ENCODE measurements at places on chromosomes 16 and 17.

DNA sequence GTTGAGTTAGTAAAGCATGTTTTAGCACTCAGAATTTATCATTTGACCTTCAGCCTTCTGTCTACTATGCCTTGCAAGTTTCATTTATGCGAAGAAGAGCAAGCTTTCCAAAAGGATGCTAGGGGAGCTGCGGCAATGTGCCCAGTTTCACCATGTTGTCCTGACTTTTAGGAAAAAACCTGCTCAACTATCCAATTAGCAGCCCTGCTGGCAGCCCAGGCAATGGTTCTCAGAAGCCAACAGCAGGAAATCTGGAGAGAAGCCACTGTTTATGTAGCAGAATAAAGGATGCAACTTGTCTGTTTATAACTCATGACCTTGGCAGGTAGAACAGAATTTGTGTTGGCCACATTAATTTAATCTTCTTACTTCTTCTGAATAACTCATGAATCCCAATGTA is 230.8 kb downstream of the ABCC12 start:
- no peak for DNase-seq

DNA sequence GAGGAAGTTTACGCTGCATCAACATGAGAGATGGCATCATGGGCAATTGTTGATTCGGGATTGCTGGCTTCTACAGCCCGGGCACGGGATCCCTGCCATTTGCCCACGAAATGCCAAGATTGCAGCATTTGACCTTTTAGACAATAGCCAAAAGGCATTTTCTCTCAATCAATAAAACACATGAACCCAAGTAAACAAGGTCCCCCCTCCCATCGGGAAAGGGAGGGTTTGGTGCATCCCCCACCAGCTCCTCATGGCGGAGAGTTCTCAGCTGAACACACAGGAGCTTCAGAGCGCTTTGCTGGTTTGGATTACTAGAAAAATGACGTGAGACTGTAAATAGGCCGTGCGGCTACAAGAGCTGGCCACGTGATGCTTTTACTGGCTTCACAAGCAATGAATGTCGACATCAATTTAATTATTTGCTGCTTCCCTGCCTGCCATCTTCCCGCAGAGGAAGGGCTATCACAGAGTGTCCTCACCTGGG is 147.6 kb downstream of the C16orf95 start:
- DNase-seq, result no peak

DNA sequence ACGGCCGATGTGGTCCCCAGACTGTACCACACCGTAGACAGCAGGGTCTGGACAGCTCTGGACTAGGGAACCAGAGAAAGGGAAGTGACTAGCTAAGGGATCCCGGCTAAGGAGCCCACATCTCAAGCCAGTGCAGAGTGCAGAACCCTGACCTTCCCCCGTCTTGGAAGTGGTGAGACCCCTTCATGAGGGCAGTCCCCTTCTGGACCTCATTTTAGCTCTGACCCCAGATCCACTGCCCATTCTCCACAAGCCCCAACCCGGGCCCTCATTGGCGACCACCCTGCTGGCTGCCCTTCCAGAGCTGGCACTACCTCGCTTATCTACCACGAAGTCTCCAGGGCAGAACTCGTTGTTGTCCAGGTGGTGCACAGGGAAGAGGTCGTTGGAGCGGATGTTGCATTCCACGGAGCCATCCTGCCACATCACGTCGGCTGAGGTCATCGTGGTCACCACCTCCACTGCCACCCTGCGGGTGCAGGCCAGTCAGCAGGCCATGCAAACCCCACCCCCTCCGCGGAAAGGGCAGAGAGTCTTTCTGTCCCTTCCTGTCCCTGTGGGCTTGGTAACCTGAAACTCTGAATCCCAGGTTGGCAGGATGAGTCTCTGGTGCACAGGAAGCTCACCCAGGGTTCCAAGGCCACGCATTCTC is 14.2 kb downstream of the SPHK1 start:
- DNase-seq, result no peak

GRCh38 chr16:26015776-26016175 is 324.0 kb downstream of the HS3ST4 start:
- DNase-seq, result no peak

DNA sequence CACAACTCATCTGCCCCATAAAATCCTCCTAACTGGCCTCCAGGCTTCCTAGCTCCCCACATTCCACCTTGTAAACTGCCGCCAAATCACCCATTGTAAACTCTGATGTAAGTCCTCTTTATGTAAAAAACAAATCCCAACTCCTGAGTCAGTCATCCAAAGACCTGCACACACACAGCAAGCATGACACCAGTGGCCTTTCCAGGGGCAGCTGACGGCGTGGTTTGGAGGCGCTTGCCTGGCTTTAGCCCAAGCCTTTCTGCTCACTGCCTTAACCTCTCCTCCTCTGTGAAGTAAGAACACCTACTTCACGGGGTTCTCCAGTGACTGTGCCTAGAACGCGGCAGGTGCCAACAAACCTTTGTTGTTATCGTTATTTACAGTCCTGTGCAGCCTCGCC is 14.0 kb downstream of the UBE2O start:
- no peak for DNase-seq

DNA sequence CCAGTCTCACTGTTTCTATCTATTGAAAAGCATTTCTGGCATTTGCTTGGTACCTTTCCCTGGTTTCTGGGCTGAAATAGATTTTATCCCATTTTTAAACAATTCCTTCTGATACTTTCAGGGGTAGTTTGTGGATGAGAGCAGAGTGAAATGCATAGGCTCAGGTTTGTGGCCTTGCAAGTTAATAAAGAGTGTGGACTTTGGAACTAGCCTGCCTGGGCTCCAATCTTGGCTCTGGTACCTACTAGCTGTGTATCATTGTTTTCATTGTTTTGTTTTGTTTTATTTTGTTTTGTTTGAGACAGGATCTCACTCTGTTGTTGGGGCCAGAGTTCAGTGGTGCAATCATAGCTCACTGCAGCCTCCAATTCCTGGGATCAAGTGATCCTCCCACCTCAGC is 175.5 kb downstream of the PRKCB start:
- no peak for DNase-seq

DNA sequence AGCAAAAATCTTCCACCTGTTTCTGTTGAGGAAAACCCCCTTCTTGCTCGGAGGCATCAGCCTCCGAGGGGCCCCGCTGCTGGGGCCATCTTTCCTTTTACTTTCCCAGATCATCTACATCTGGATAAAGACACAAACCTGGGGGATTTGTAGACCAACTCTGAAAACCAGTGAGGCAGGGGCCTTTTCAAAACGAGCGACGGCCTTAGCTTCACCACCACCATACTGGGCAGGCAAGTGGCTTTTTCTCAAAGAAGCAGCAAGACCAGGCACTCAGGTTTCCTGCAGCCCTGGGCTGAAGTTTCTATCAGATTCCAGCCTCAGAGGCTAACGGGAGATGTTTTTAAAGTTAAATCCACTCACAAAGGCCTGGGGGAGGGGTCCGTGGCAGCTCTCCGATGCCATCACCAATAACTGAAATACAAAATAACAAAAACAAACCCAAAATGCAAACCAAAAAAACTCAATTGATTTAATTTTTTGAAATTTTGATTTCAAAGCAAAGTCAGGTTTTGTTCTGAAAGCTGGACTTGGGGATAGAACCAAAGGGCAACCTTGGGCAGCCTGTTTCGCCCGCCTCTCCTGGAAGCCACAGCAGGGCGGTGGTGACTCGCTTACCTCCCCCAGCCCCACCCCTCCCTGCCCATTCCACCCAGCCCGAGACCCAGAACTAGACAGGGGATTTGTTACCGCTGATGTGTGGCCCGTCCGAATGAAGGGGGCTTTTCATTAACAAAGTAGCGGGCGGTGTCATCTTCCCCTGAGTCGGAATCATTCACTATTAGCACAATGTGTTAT is 55.8 kb downstream of the SALL1 start:
- no peak for DNase-seq

- DNase-seq, result no peak
Measured at GRCh38 chr17:74919440-74920305, 3.4 kb downstream of the USH1G start.

GRCh38 chr16:11310997-11311561 is 29.9 kb upstream of the PRM1 start:
- no peak for DNase-seq

DNA sequence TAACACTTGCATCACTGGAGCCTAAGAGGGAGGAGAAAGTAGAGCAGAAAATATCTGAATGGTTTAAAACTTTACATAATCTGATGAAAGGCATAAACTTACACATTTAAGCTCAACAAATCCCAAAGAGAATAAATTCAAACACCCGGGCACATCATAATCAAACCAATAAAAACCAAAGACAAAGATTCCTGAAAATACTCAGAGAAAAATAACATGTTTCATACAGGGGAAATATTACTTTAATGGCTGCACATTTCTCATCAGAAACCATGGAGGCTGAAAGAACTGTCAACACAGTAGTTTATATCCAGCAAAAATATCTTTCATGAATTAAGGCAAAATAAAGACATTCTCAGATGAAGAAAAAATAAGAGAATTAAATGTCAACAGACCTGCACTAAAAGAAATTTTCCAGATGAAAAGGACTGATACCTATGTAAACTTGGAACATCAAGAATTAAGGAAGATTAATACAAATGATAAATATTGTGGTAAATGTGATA is 34.2 kb downstream of the C16orf87 start:
- DNase-seq, result no peak

DNA sequence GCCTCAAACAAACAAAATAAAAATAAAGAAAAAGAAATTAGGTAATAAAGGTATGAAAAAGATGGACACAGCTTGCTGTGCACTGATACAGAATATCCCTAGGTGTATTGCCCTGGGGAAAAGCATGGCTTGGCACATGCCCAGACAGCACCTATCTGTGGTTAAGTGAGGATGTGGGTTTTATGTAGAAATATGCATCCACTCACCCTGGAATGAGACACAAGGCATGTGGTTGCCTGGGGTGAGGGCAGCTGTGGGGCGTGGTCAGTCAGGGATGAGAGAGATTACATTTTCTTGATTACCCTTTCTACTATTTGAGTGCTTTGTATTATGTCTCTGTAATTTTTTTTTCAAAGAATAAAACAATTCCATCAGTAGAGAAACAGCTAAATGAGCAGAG is 6.9 kb downstream of the PLLP start:
- DNase-seq, result no peak

GRCh38 chr17:78798695-78799559 is 16.9 kb upstream of the CYTH1 start:
- no peak for DNase-seq

DNA sequence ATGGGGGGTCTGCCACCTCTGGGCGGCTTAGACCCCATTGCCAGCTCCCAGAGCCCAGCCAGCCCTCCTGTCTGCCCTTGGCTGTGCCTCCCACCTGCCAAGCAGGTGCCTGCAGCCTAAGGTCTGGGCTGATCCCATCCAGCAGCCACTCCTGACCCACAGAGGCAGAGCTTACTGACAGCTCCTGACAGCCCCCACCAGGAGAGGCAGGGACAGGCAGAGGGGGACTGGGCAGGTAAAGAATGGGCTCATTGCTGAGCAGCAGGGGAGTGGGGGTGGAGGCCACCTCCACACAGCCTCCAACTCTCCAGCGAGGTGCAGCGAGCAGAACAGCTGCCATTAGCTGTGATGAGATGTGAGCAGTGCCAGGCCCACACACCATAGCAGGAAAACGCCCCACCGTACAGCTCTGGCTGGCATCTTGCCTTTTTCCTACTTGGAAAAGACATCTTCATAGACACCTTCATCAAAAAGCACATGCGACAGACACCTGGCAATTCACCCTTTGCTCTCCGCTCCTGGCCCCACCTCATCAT is 164.4 kb downstream of the C16orf78 start:
- no peak for DNase-seq

DNA sequence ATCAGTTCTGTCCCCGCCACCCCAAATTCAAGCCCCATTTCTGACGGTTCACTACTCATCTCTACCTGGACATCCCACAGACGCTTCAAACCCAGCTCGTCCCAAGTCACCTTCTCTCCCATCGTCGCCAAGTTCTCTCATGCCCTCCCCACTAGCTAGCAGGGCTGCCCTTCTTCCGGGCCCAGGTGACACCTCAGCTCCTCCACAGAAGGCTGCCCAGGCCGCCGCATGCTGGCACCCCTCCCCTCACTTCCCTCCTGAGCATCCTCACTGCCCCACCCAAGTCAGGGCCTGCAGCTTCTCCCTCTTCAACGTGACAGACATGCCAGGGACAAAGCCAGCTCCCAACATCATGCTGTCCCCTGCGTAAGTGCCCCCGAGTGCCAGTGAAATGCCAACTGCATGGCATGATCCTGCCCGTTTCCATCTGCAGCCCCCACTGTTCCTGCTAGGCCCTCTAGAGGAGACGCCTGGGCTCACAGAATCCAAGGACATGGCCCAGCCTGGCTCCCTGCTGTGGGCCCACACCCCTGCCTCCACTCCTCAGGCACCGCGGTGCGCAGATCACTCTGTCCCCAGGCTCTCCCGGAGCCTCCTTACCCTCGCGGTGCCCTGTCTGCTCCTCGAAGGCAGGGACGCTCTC is 5.9 kb downstream of the CYB561 start:
- DNase-seq, result no peak

- no peak for DNase-seq
Measured at GRCh38 chr16:86403085-86403484, 107.2 kb upstream of the FOXF1 start.

- no peak for DNase-seq
Measured at GRCh38 chr17:44552361-44552760, 4.9 kb upstream of the FZD2 start.

DNA sequence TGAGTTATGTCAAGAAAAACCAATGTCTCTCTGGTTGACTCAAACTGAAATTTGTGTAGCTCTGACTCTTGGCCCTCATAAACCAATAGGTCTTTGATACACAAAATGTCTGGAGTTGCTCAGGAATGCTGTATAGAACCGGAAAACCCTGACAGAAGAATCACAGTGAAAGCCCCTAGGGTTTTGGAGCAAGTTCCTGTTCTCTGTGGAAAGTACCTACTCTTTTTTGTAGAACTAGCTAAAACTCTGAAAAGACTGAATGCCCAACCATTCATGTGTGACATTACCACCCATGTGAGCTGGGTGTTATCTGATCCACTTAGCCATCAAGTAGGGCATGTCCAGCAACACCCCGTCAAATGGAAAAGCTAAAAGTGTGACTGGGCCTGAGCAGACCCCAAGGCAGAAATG is 28.8 kb downstream of the CCL4 start:
- DNase-seq, result no peak

- DNase-seq, result no peak
Measured at GRCh38 chr16:85912211-85912974, 13.4 kb downstream of the IRF8 start.

DNA sequence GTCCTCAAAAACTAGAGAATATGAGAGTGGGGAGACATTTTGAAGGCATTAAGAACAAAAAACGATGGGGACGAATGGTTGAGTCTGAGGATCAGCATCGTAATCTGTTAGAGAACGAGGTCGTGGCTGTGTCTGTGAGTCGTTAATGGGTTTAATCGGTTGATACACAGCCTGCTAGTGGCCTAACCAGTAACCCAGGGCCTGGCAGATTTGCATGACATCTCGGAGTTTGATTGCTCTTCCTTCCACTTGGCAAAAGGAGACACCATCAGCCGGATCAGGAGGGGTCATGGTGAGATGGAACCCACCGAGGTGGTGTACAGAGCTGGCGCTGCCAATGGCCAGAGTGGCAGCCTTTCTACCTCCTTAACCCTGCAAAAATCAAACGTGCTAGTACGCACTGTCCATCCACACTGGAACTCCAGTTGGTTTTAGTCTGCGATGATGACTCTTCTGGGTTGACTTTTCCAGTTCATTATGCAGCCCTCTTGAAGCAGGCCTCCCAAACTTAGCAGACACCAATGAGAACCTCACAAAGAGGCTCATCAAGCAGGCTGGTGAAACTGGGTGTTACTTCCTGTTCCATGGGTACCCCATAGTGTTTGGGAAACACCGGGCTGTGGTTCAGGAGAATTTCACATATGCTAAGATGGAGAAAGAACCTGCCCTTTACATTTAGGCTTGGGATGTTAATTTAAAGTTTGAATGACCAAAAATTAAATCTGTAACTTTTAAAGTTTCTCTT is 4.1 kb downstream of the HS3ST3B1 start:
- no peak for DNase-seq
